ENCODE measurements at places on chromosomes 11 and 22. TPM values are rescaled to one million over a fixed set of nuclear protein-coding genes. Genes with fewer than 3 reads are reported as not detected.

DNA sequence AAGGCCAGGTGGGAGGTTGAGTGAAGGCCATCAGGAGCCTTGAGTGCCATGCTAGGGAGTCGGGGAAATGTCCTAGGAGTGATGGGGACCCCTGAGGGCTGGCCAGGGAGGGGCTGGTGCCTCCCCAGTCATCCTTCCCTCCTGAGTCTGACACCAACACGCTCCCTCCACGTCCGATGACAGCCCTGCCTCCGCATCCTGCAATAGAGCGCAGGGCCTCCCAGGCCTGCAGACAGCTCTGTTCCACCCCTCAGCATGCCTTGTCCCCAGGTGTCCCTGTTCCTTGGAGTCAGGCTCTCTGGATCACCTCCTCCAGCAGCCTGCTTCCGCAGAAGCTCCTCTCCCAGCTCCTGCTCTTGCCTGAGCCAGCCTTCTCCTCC lies 3.1 kb downstream of the RAC2 start:
- no peaks in the 10 kb centered on the region for H3K36me3 ChIP-seq
- H3K27me3 ChIP-seq = peaks cover 26% of the 10 kb centered on the region
- H3K27ac ChIP-seq = no peak overlapping the region
- H3K4me1 ChIP-seq = peaks cover 6% of the 10 kb centered on the region
- DNase-seq = peak; percentile 56

DNA sequence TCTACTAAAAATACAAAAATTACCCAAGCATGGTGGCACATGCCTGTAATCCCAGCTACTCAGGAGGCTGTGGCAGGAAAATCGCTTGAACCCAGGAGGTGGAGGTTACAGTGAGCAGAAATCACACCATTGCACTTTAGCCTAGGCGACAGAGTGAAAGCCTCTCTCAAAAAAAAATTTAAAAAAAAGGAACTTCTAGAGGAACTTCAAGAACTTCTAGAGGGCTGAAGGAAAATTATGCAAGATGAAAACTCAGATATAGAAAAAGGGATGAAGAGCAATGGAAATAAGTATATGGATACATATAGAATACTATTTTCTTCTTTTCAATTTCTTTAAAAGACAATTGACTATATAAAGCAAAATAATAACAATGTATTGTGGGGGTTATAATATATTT lies 51.2 kb upstream of the PRR5 start:
- no peak overlapping the region for H3K4me3 ChIP-seq
- H3K36me3 ChIP-seq = no peaks in the 10 kb centered on the region
- no peaks in the 10 kb centered on the region for H3K4me1 ChIP-seq
- DNase-seq = no peak
- H3K27me3 ChIP-seq = peaks cover 8% of the 10 kb centered on the region
- no peak overlapping the region for H3K27ac ChIP-seq

GRCh38 chr11:65051398-65051858 lies 6.9 kb downstream of the NAALADL1 start:
- H3K27me3 ChIP-seq = peaks cover 12% of the 10 kb centered on the region
- H3K27ac ChIP-seq = no peak overlapping the region
- H3K36me3 ChIP-seq = no peaks in the 10 kb centered on the region
- no peak overlapping the region for H3K4me3 ChIP-seq

- DNase-seq = no peak
- no peak overlapping the region for H3K4me3 ChIP-seq
- peak overlapping the region; percentile 39 for H3K27ac ChIP-seq
- peaks cover 10% of the 10 kb centered on the region for H3K36me3 ChIP-seq
Observed at GRCh38 chr11:114256967-114257286, 39.3 kb upstream of the NNMT start.

Gene HIC2
- total RNA-seq = 4.3 TPM

DNA sequence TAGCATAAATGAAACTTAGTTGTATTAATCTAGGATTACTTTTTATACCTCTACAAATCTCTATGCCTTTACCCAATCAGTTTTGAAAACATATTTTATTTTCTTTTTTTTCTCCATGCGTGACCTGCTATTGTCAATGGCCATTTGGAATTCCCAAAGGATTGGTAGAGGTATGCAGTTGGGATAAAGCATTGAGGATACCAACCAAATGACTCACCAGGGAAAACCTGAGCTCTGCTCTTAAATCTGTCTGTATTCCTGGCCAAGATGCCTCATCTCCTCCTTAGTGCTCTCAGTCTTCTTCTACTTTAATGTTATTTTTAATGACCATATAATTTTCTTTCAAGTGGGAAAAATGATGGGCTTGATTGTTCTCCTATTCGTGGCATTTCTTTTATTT lies 61.9 kb downstream of the EHF start:
- no peak overlapping the region for H3K27ac ChIP-seq
- no peak overlapping the region for H3K4me3 ChIP-seq
- no peak for DNase-seq
- H3K27me3 ChIP-seq = no peaks in the 10 kb centered on the region
- no peaks in the 10 kb centered on the region for H3K4me1 ChIP-seq

Gene TCIRG1
- 66.5 TPM for total RNA-seq

DNA sequence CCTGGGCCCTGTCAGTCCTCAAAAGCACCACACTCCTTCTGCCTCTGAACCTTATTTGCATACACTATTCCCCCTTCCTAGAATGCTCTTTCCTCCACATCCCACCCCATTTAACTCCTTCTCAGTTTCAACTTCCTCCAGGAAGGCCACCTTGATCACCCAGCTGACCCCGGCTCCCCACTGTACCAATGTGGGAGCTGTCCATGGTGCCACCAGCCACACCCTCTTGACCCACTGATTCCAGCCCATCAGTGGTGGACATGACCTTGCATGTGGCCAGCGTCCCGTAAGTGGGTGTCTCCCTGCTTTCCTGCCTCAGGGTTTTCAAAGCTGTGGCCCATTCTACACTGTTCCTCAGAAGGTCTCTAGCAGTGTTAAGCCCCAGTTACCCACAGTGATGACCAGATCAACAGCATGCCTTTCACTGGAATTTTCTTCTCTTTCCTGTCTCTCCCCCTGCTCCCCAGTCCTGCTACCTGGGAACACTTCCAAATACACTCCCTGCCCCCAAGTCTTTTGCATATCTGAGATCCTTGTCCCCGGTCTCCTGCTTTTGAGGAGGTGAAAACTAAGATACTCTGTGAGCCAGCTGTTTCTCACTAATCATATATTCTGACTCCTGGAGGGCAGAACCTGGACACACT lies 346.6 kb downstream of the MN1 start:
- no peak overlapping the region for H3K27ac ChIP-seq
- no peaks in the 10 kb centered on the region for H3K27me3 ChIP-seq
- no peaks in the 10 kb centered on the region for H3K36me3 ChIP-seq
- no peak overlapping the region for H3K4me3 ChIP-seq
- H3K4me1 ChIP-seq = peaks cover 63% of the 10 kb centered on the region

GRCh38 chr11:128716661-128717210 lies 22.9 kb downstream of the FLI1 start:
- H3K27me3 ChIP-seq = no peaks in the 10 kb centered on the region
- peaks cover 77% of the 10 kb centered on the region for H3K4me1 ChIP-seq
- peak overlapping the region; percentile 98 for H3K27ac ChIP-seq
- DNase-seq = no peak
- H3K36me3 ChIP-seq = no peaks in the 10 kb centered on the region
- peak overlapping the region; percentile 52 for H3K4me3 ChIP-seq

DNA sequence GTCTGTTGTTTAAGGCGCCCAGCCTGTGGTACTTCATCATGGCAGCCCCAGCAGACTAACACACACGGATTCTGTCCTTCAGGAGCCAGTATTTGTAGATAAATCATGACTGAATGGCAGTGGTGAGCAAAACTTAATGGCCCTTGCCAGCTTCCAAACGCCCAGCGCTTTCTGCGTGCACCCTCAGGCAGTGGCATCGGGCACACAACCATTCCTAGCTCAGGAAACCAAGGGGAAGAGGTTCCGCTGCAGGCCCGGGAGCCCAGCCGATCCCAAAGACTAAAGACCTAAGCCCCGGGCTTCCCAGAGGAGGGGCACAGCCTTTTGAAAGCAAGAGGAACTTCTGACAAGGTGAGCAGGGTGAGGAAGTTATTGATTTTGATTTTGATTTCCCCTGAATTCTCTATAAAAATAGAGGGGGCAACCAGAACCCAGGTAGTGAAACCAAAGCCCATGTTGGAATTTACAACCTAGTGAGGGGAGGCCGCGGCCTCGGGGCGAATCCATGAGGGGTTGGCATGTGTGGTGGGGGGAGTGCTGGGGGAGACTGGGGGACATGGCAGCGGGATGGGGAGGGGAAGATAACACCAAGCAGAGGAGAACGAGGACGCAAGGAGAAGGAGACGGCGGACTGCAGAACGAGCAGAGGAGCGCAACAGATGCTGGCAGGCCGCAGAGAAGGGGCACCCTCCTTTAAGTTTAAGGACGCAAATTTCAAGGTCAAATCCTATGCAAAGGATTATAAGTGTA lies 79.9 kb upstream of the SEPTIN5 start:
- peaks cover 11% of the 10 kb centered on the region for H3K4me1 ChIP-seq
- no peak for DNase-seq
- H3K27me3 ChIP-seq = no peaks in the 10 kb centered on the region
- H3K36me3 ChIP-seq = no peaks in the 10 kb centered on the region
- H3K27ac ChIP-seq = no peak overlapping the region
- no peak overlapping the region for H3K4me3 ChIP-seq

Gene SIK2
- 16.2 TPM for total RNA-seq

DNA sequence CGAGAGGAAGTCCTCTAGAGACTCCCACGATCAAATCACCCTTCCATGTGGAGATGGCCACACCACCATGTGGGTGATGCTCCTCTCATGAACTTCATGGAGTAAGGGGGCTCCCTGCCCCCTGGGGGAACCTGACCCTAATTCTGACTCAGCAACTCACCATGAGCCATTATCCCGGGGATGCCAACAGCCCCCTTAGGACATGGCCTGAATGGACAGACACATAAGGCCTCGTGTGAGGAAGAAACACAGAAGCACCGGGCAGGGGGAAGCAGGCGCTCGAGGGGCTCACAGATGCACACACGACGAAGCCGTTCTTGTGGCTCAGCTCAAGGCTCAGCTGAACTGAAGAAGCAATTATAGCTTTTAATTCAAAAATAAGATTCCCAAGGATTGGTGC lies 99.5 kb upstream of the BID start:
- H3K27ac ChIP-seq = no peak overlapping the region
- no peak for DNase-seq
- H3K36me3 ChIP-seq = peaks cover 39% of the 10 kb centered on the region

GRCh38 chr11:105312266-105312665 lies 172.7 kb upstream of the CARD18 start:
- no peak overlapping the region for H3K4me3 ChIP-seq
- H3K4me1 ChIP-seq = no peaks in the 10 kb centered on the region
- no peaks in the 10 kb centered on the region for H3K36me3 ChIP-seq

- DNase-seq = no peak
- peak overlapping the region; percentile 24 for H3K27ac ChIP-seq
- no peaks in the 10 kb centered on the region for H3K36me3 ChIP-seq
- peaks cover 22% of the 10 kb centered on the region for H3K4me1 ChIP-seq
Observed at GRCh38 chr11:95584589-95584988, 205.0 kb downstream of the FAM76B start.

GRCh38 chr11:122192634-122193255 lies 76.7 kb upstream of the BLID start:
- peaks cover 75% of the 10 kb centered on the region for H3K4me1 ChIP-seq
- no peaks in the 10 kb centered on the region for H3K27me3 ChIP-seq
- H3K4me3 ChIP-seq = no peak overlapping the region
- H3K27ac ChIP-seq = peak overlapping the region; percentile 45
- no peak for DNase-seq
- H3K36me3 ChIP-seq = no peaks in the 10 kb centered on the region

Gene C1QTNF5
- total RNA-seq = 16.2 TPM

- H3K27me3 ChIP-seq = peaks cover 22% of the 10 kb centered on the region
- H3K4me3 ChIP-seq = no peak overlapping the region
- no peaks in the 10 kb centered on the region for H3K36me3 ChIP-seq
Observed at GRCh38 chr11:35463331-35463751, 44.0 kb upstream of the SLC1A2 start.

GRCh38 chr11:17989306-17989705 lies 23.5 kb downstream of the SERGEF start:
- no peaks in the 10 kb centered on the region for H3K27me3 ChIP-seq
- H3K4me3 ChIP-seq = no peak overlapping the region
- H3K4me1 ChIP-seq = peaks cover 36% of the 10 kb centered on the region
- H3K36me3 ChIP-seq = peaks cover 13% of the 10 kb centered on the region
- DNase-seq = no peak

Gene POU2AF3
- total RNA-seq = not detected

Gene SPI1
- not detected for total RNA-seq

Gene SYCE3
- total RNA-seq = not detected

- DNase-seq = no peak
- no peak overlapping the region for H3K4me3 ChIP-seq
- peaks cover 16% of the 10 kb centered on the region for H3K36me3 ChIP-seq
- no peaks in the 10 kb centered on the region for H3K27me3 ChIP-seq
- no peak overlapping the region for H3K27ac ChIP-seq
Observed at GRCh38 chr11:812390-812789, 2.6 kb downstream of the RPLP2 start.

DNA sequence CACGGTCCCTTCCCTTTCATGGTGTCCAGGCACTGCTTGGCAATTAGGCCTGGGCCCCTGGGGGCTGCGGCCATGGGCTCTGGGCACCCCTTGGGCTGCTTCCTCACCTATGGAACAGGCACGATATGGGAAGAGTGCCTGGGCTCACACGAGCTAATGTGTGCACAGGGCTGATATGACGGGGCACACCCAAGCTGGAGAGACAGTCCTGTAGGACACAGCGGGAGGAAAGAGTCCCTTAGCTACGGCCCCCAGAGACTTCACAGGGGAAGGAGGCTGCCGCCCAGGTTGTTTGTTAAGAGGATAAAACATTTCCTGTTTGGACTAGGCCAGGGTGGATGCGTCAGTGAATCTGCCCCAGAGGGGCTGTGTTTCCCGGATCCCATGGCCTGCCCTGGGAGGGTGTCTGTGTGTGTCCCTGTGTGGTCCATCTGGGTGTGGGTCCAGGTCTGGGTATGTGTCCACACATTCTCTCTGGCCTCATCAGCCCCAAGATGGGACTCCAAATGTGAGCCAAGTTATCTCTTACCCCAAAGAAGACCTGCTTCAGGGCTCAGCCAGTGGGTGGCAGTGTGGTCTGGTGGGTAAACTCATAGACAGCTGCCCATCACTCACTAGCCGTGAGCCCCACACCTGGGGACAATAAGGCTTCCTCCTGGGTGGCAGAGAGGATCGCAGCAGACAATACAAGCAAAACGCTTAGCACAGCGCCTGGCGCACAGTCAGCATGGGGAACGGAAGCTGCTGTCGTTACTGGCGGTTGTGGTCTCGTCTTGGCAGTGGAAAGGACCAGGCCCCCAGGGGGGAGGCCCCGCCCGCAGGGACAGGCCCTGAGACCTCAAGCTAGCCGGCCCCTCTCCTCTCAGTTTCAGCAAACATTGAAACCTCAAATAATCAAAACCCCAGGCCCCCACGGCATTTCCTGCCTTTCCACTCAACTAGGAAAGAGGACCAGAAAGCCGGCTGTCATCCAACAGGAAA lies 3.2 kb upstream of the EMID1 start:
- DNase-seq = no peak
- H3K4me1 ChIP-seq = peaks cover 11% of the 10 kb centered on the region
- no peak overlapping the region for H3K4me3 ChIP-seq
- no peak overlapping the region for H3K27ac ChIP-seq
- H3K27me3 ChIP-seq = peaks cover 5% of the 10 kb centered on the region
- no peaks in the 10 kb centered on the region for H3K36me3 ChIP-seq

Gene SCO2
- 5.4 TPM for total RNA-seq

Gene OR6A2
- 0.19 TPM for total RNA-seq

Data from chondrocyte (in vitro differentiated cells).